ENCODE measurements at places on chromosomes 7 and 10. TPM values are rescaled to one million over a fixed set of nuclear protein-coding genes. Genes with fewer than 3 reads are reported as not detected.

The GPR15LG gene
- total RNA-seq, result not detected

The RGR gene
- not detected for total RNA-seq

The STOX1 gene
- 0.68 TPM for total RNA-seq

The SYCE1 gene
- not detected for total RNA-seq

The TLL2 gene
- total RNA-seq, result 3.8 TPM

The PLXDC2 gene
- total RNA-seq, result 4.7 TPM

The DYDC2 gene
- not detected for total RNA-seq

The POLR2J gene
- total RNA-seq, result 53.0 TPM

The FAM24B gene
- 2.5 TPM for total RNA-seq

The SEMA3D gene
- not detected for total RNA-seq

The ANXA11 gene
- 170 TPM for total RNA-seq

The STAG3 gene
- not detected for total RNA-seq

The ADAM22 gene
- total RNA-seq, result 0.61 TPM

Measured in Caki2 (cell line).